ENCODE measurements at places on chromosomes 3 and 15. TPM values are rescaled to one million over a fixed set of nuclear protein-coding genes. Genes with fewer than 3 reads are reported as not detected.
A peak's percentile ranks its signal among the peaks of the same experiment; 100 is the strongest.

TIPARP gene
- 50.0 TPM for total RNA-seq

- no peak for DNase-seq
Measured at GRCh38 chr15:64883100-64883581, 28.6 kb upstream of the ANKDD1A start.

GRCh38 chr3:122952520-122952919 is 75.0 kb downstream of the SEMA5B start:
- peak; percentile 75 for DNase-seq

DNA sequence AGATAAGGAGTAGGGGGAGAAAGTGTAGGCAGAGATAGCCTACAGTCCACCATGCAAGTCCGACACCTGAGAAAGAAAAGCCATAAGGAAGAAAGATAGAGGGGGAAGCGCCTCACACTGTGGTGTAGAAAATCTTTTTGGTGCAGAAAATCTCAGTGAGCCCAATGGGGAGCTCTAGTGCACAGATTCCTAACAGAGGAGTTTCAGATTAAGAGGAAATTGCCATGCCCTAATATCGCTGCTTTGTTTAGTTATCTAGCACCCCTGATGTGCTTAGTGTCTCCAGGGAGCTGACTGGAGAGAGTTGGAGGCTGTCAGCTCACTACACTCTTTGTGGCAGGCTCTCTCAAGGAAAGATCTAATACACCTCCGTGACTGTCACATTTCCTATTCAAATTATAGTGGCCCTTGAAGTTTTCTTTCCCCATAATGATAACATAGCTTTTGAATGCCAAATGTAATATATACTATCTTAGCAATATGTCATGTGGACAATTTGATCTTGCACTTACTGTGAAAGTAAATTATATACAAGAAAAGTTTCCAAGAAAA is 33.7 kb downstream of the CGGBP1 start:
- no peak for DNase-seq

DNA sequence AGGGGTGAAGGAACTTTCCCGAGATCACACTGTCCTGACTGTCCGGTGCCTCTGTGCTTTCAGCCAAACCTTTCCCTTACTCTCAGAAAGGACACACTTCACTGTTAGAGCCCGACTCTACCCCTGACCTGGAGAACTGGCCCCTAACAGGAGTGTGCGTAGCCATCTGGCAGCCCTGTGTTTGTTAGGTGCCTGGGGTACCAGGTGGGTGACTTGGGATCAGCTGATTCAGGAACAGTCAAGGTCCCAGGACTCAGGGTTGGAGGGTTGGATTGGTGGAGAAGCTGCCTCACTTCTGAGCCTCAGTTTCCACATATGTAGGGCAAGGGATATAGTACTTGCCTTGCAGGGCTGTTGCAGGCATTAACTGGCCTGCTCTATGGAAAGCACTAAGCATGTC is 98.3 kb upstream of the SLC6A11 start:
- DNase-seq: no peak

GRCh38 chr3:73556520-73557372 is 68.0 kb downstream of the PDZRN3 start:
- no peak for DNase-seq

CYP8B1 gene
- not detected for total RNA-seq

DNA sequence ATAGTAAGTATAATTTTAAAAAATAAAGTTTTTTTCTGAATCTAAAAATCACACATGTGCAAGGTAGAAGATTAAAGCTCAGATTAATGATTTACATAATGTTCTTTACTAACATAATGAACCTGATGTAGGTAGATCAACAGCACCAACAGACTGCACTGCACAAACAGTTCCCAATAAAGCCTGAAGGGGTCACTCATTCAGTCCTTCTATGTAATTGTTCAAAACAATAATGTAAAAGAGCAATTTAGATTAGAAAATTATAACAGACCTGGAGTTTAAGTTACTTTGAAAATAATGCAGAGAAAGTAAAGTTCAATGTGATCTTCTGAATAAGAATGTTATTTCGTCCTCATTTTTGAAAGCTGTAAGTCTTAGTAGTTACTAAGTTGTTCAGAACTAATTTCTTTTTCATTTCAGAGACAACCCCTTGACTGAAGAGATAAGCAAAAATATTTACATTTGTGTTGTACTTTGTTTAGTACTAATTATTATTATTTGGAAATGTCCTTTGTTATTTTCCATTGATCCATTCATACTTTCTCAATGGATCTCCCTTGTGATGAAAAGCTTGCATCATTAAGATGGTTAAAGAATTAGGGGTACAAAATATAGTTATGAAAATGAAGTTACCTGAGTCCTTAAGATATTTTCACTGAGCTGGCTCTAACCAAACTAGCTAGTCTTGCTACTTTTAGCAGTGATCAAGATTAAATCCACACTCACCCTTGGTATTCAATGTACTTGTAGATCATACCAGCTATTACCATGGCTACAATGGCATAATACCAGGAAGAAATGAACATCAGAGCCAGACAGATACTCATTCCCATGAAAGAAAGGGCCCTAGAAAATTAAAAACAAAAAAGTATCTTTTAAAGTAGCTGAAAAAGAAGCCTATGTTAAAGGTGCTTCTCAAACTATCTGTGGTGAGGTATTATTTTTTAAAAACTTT is 16.8 kb downstream of the EMC4 start:
- DNase-seq: peak; percentile 64

DNA sequence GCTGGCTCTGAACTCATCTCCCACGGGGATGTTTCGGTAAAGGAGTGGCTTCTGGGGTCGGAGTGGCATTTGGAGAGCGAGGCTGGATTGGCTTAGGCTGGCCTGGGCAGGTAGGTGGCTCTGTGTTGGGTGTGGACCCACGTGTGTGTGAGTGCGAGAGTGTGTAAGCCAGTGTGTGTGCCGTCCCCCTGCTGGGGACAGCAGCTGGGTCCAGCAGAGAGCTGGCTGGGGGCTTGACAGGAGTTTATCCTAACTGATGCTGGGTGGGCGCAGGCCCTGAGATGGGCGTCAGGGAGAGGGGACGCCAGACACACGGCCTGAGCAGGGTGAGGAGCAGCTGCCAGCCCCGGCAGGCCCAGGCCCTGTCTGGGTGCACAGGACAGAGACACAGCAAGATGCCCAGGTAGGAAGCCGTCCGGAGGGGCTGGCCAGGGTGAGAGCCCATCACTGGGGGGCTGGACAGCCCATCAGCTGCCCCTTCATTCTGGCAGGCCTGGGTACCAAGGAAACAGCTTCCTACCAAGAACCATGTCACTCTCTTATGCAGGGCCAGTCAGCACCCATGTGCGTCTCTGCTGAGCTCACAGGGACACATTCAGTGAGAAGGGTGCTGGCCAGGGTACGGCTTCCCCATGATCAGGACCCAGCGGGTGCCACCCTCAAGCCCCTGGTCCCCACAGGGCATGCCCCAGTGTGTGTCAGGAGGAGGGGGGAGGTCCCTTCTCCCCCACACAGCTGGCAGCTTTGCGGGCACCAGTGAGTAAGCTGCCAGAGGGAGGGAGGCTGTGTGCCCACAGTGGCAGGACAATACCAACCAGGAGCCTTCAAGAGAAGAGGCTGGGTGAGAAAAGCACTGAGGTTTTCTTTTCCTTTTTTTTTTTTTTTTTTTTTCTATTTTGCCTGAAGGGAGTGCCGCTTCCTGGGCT is 1.1 kb downstream of the PAK6 start:
- peak; percentile 78 for DNase-seq

DNA sequence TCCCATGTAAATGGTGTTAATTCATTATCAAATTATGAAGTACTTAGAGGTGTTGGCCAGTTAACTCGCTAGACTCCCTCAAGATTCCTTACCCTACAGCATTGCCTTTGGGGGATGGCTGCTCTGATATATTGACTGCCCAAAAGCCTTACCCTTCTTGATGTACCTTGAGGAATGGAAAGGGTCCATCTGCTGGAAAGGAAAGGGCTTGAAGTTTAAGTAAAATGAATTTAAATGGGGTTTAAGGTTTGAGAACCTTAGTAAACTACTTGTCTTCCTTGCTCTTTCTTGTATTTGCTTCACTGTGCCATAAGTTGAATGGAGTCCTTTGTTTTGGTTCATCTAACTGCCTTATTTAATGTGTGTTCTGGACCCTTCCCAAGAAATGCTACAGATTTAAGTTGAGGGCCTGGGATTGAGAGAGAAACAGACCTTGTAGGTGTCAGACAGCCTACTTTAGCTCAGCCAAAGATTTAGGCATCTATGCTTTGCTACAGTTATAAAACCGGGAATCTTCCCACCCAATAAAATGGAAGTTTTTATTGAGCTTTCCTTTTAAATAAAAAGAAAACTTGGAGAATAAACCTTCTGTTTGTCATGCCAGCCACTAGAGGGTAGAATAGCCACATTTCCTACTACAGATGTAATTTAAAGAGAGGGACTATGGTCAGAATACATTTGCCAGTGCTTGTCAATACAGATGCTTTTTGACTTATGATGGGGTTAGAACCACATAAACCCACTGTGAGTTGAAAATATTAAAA is 25.3 kb downstream of the CMSS1 start:
- DNase-seq: peak; percentile 52

LRRIQ4 gene
- total RNA-seq: not detected

- DNase-seq: no peak
Measured at GRCh38 chr3:31538801-31539200, 6.1 kb downstream of the STT3B start.

BCHE gene
- not detected for total RNA-seq

DNA sequence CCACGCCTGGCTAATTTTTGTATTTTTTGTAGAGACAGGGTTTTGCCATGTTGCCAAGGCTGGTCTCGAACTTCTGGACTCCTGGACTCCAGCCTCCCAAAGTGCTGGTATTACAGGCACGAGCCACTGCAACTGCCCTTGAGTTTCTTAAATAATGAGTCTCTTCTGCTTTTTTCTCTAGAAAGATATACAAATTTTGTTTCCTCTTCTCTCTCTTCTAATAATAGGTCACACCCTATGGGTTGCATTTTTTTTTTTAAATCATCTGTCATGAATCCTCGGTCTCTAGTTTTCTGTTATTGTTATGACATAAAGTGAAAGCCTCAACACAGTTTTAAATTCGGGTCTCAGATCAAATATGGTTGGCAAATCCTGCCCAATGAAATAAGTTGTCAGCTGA is 111.2 kb downstream of the IL12A start:
- no peak for DNase-seq

DNA sequence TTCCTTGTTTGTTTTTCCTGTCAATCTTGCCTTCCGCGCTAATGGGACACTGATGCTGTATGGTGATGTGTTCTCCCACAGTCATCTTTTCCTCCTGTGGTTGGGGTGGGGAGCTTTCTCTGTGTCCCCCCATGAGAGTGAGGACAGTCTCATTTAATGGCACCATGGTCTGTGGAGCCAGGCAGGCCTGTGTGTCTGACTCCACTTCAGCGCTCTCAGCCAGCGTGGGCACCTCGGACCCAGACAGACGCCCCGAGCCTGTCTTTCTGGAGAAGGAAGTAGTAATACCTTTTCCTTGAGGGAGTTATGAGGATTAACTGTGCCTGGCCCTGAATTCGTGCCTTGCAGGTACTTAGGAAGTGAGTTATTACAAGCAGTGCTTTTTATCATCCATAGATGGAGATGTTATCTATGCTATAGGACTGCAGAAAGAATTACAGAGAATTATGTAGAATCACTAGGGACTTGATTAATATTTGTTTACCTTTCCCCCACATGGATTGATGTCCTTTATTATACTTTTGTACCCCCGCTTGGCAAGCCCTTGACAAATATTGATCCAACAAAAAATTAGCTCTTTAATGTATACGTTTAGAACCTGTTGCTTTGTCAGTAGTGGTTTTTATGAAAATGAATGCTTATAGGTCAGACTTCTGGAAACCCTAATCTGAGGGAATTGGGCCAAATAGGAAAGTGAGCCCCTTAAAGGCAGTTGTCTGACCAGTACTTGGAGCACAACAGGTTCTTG is 152.4 kb downstream of the PGPEP1L start:
- no peak for DNase-seq

GRCh38 chr15:86661580-86661979 is 581.9 kb downstream of the AGBL1 start:
- DNase-seq: no peak

DNA sequence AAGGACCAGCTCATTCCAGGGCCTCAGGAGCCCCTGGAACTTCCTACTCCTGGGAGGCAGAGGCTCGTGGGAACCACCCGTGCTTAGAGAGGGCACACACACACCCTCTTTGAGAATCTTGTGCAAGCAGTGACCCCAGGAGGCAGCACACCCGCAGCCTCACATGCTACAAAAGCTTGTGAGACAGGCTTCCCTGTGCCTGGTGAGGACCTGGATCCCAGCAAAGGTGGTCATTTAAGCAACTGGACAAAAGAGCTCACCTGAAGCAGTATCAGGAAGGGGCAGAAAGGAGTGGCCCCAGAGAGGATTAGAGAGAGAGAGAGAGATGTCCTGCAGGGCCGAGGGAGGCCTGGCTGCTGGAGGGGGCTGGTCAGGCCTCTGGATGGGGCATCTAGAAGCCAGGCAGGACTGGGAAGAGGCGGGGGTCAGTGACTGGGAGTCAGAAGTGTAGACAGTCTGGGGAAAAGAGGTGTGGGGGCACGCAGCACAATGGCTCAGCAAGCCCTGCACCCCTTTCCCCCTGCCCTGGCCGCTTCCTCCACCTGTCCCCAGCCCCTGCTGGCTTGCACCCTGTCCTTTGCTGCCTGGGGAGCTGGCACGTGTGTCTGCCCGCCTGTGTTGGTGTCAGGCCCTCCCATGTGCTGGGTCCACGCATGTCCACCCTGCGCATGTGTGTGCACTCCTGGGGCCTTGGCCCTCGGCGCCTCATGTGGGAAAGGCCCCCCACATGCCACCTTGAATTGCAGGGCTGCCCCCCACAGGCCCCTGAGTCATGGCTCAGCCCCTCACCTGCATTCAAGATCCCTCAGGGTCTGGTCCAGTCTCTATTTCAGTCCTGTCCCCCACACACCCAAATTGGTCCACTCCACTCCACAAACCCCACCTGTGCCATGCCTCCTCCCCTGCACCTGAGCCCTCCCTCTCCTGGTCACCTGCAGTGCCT is 36.9 kb downstream of the TSPAN3 start:
- no peak for DNase-seq

HEG1 gene
- 10.3 TPM for total RNA-seq

GP5 gene
- 0.15 TPM for total RNA-seq

GRCh38 chr3:149845570-149846244 is 32.7 kb downstream of the RNF13 start:
- no peak for DNase-seq

ATP6V1A gene
- total RNA-seq: 51.6 TPM

- DNase-seq: no peak
Measured at GRCh38 chr3:45786801-45787495, 9.4 kb downstream of the SLC6A20 start.

DNA sequence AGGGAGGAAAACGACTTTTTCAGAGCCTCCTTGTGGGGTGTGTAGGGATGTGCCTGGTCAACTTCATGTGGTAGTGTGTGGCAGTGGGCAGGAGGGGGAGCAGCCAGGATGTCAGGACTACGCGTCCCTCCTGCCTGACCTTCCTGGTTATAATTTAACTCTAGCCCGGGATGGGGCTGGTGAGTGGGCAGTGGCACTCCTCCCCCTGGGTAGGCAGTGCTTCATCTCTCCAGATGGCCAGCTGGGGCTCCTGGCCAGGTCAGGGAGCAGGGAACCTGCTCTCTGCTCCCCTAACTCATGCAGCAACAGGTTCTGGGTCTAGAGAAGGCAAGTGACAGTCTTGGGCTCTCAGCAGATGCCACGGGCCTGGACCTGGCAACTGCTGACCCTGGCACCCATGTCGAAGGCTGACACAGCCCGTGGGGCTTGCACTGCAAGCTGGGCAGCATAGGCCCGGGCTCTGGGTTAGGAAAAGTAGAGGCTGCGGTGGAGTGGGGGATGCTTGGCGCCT is 2.6 kb downstream of the ITIH4 start:
- DNase-seq: no peak

- peak; percentile 79 for DNase-seq
Measured at GRCh38 chr3:171806200-171807128, 3.8 kb downstream of the PLD1 start.

- DNase-seq: peak; percentile 78
Measured at GRCh38 chr3:151896246-151897012, 23.0 kb downstream of the SUCNR1 start.
